ENCODE measurements at places on chromosomes 7 and 10.

DNA sequence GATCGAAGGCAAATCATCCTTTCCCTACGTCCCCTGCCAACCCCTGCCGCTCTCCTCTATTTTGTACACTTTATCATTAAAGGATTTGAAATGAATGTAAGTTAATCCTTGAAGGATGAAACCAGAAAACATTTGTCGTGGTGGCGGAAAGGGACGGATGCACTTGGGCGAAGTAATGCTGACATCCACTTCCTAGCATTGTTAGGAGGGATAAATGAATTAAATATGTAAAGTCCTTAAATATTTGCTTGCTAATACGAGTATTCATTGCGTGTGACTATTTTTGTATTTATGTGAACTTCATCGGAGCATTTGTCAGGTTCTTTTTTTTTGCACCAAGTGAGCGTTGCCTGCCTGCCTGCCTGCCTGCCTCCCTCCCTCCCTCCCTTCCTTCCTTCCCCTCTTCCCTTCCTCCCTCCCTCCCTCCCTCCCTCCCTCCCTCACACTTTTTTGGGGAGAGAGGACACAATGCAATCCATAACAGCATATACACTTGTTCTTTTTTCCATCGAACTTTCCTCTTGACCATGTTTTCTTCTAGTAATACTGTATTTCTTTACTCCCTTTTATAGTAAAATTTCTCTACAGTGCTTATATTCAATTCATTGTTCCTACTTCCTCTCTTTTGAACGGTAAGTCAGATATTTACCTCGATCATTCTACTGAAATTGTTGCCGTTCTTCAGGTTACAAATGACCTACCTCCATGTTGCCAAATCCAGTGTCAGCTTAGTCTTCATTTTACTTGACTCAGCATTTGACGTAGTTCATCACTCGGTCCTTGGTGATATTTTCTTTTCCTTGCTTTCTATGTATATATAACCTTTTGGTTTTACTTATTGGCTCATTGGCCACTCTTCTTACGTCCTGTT is 831 bp downstream of the CCDC7 start:
- peak; percentile 12 for DNase-seq

DNA sequence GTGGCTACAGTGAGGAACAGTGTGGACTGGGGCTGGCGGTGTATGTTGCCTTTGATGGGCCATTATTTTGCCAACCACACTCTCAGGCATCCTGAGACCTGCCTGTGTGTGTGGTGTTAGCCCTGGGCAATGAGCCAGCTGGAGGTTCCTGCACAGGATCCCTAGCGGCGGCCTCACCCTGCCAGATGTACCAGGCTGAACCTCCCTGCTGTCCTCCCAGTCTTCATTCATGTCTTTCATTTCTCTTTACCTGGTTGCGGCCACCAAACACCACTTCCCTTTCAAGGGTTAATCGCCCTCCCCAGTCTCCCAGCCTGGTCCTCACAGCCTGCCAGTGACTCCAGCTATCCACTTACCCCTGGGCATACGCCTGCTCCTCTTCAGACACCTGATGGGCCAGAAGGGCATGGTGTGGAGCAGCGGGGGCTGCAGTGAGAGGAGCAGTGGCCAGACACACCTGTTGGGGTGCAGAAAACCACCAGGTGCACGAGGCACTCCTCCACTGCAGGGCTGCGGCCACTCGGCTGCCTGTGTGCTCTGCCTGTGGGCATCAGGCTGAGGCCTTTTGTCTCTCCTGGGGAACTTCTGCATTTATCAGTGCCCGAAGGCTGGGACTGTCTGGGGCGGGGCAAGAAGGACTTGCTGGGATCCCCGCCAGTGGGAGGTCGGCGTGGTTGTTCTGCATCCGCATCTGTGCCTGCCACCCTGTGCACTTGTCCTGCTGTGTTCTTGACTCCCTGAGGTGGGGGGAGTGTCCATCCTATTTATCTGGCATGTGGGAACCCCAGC is 111.6 kb downstream of the ARHGAP22 start:
- no peak for DNase-seq

- DNase-seq, result no peak
Observed at GRCh38 chr7:7773334-7774309, 55.2 kb upstream of the RPA3 start.

- DNase-seq, result peak; percentile 74
Observed at GRCh38 chr10:118720685-118721538, 33.9 kb downstream of the CACUL1 start.

DNA sequence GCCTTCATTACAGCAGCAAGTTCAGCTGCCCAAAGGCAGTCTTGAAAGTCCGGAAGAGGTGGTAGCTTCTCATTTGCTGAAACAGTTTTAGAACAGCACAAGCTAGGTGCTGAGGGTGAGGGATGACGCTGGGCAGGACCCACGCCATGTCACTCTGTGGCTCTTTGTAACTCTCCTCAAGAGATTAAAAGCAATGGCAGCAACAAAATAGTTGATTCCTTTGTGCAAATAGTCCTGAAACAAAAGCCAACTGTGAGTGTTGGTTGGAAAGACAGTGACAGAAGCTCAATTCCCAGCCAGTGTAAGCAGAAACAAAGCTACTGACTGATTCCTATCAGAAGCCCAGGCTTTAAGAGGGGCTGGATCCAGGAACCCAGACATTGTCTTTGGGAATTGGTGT is 47.6 kb upstream of the AQP1 start:
- no peak for DNase-seq

GRCh38 chr10:89240519-89240918 is 11.1 kb downstream of the LIPA start:
- no peak for DNase-seq

GRCh38 chr10:87723500-87723899 is 63.8 kb downstream of the PAPSS2 start:
- DNase-seq, result no peak

- no peak for DNase-seq
Observed at GRCh38 chr7:148732862-148733261, 34.2 kb downstream of the CUL1 start.

DNA sequence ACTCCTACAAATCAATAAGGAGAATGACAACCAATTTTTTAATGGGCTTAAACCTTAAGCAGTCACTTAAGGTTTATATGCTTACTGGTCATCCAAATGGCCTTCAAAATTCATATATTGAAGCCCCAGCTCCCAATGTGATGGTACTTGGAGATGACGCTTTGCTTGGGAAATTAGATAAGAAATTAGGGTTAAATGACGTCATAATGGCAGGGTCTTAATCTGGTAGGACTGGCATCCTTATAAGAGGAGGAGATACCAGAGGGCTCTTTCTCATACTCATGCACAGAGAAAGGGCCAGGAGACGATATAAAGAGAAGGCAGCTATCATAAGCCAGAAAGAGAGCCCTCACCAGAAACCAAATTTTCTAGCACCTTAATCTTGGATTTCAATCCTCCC is 350.8 kb upstream of the NFE2L3 start:
- no peak for DNase-seq

DNA sequence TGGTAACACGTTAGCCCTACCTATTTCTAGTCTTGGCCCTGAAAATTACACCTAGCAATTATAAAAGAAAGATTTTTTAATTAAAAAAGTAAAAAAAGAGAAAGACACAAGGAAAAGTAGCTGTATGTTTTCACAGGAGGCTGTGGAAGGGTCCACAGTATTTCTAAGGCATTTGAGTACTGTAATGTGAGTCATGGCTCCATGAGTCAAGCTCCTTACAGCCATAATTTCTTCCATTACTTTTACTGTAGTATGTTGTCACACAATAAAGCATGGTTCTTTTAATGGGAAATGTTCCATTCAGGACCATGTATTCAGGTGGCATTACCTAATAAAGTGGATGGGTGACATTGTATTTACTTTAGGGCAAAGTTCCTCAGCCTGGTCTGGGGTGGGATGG is 113.4 kb downstream of the GPR37 start:
- no peak for DNase-seq

DNA sequence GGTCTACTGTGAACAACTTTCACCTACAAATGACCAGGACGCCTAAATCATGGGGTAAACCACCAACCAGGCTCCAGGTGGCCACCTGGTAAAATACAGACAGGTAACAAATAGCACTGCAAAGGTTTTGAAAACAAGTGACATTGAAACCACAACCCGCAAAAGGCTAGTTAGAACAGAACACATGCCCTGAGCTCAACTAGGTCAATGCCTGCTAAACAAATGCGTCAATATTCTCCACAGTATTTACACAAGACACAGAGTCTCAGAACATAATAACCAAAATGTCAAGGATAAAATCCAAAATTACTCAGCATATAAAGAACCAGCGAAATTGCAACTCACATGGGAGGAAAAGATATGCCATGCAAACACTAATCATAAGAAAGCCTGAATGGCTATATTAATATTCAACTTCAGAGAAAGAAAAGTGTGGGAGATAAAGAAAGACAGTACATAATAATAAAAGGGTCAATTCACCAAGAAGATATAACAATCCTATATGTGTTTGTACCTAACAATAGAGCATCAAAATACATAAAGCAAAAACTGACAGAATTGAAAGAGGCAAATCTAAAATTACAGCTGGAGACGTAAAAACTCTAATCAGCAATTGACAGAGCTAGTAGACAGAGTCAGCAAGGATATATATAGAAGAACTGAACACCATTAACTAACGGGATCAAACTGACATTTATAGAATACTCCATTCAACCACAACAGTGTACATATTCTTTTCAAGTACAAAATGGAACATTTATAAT is 47.6 kb downstream of the SMURF1 start:
- no peak for DNase-seq

DNA sequence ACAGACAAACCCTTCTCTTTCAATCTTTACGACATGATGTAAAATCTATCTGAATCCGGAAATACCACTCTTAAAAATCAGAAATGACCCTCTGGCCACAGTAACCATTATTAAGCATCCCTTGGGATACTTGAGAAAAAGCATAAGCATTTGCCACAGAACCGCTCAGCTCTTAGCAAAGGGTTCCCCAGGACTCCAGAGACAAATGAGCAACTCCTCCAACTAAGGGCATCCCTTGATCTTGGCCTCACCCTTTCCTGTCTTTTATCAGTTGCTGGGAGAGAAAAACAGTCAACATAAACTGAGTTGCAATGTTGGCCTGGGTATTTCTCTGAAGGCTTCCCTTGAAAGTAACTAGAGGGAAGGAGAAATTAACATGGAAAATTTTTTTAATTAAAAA is 3.5 kb downstream of the PDLIM1 start:
- no peak for DNase-seq

GRCh38 chr7:70018700-70019099 is 420.4 kb downstream of the AUTS2 start:
- no peak for DNase-seq

DNA sequence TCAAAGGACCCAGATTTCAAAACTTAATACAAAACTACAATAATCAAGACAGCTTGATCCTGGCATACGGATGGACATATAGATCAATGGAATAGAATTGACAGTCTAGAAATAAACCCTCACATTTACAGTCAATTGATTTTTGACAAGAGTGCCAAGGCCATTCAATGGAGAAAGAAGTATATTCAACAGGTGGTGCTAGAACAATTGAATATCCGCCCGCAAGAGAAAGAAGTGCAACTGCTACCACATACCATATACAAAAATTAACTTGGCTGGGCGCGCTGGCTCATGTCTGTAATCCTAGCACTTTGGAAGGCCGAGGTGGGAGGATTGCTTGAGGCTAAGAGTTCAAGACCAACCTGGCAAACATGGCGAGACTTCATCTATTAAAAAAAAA is 23.2 kb upstream of the CCL24 start:
- no peak for DNase-seq

DNA sequence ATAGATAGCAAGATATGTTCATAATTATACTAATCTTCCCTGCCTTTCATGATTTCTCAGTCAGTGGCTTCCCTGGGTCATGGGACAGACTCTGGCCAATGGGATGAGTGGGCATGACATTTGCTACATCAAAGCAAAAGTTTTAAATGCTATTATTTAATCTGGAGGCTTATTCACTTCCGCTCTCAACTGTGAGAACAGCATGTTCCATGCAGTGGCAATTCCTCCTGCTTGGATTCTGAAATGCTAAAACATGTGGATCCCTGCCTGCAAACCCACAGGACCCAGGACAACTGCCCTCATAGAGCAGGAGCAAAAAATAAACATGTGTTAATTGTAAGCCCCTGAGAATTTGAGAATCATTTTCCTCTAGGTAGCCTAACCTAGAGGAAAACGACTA is 1412.4 kb upstream of the CELF2 start:
- no peak for DNase-seq

- peak; percentile 57 for DNase-seq
Observed at GRCh38 chr10:71735709-71736569, 16.4 kb upstream of the C10orf105 start.

DNA sequence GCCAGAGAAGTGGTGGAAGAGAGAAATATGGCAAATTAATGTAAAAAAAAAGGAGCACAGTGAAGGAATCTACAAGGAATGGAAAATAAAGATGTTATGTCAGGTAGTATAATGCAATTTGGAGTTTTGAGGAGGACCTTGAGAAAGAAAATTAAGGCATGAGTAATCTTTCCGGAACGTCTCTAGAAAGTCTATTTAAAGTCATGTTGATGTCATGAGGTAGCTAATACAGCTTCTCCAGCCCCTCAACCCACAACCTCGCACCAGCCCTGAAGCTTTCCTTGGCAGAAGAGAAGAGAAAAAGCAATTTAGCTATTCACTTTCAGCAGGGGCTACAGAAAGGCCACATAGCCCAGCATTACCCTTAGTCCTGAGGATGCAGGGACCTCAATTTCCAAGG is 22.5 kb downstream of the TRDMT1 start:
- DNase-seq, result no peak

DNA sequence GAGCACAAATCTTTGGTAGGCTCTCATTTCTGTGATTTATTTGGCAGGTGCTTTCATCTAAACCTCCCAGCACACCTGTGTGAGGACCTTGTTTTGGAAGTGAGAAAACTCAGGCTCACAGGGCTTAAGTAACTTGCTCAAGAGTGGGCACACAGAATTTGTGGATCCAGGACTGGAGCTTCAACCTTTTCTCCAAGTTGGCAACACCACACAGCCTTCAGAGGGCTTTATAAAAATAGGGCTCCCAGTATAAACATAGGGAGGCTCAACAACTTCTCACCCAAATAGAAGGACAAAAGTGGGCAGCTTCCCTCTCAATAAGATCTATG is 182.2 kb upstream of the NEBL start:
- DNase-seq, result no peak

DNA sequence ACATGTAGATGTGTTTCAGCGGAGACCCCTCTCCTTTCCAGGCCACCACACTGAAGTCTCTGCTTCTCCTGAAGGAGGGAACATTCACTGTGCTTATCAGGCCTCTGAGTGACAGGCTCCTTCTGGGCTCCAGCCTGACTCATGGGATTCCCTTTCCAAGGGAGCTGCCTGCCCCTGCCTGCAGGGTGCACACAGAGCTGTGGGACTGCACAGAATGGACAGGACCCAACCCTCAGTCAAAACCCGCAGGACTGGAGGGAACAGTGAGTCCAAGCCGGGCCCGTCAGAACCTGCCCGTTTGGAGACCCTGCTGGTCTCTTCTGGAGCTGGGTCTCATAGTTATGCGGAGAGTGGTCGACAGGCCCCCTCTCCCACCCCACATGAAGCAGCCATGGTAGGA is 32.6 kb downstream of the PLAC9 start:
- DNase-seq, result no peak

Data from CD4-positive, alpha-beta T cell treated with Interleukin-15 for 4 hours (primary cell).